ENCODE measurements at places on chromosomes 3 and 15. TPM values are rescaled to one million over a fixed set of nuclear protein-coding genes. Genes with fewer than 3 reads are reported as not detected.

GRCh38 chr3:37902674-37903073 is 41.0 kb downstream of the CTDSPL start:
- peaks cover 63% of the 10 kb centered on the region for H3K4me1 ChIP-seq
- no peak overlapping the region for H3K4me3 ChIP-seq
- peak; percentile 36 for DNase-seq
- peaks cover 2% of the 10 kb centered on the region for H3K27me3 ChIP-seq
- H3K27ac ChIP-seq, result peak overlapping the region; percentile 17
- no peaks in the 10 kb centered on the region for H3K36me3 ChIP-seq

DNA sequence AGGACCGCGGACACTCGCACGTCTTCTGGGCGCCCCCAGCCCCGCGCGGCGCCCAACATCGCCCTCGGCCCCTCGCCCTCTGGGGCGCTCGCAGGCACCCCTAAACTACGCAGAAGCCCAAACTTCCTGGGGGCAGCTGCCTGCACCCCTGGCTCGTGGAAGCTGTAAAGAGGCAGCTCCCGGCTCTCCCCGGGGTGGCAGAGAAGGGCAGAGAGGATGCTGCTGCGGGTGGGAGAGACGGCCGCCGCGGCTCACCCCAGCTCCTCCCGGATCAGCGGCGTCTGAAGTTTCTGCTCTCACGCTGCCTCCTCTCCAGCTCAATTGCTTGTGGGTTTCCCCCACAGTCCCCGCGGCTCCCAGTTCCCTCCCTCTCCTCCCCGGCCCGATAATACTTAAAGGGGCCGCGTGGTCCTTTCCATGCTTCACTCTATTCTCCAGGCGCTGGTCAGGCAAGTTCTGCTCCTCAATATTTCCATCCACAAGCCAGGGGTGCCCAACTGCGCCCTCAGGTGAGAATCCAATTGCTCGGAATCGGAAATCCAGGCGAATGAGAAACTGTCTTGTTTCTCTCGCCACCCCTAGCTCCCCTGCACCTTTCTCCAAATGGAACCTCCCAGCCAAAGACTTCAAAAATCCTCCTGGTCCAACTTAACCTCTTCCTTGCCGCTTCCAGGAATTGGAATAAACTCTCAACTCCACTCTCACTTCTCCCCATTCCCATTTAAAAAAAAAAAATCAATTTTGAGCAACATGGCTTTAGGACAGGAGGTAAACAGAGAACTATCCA is 748.5 kb downstream of the ROBO1 start:
- H3K27me3 ChIP-seq, result peaks cover 7% of the 10 kb centered on the region
- H3K4me3 ChIP-seq, result no peak overlapping the region
- no peak for DNase-seq
- H3K4me1 ChIP-seq, result no peaks in the 10 kb centered on the region

UROC1 gene
- not detected for total RNA-seq

LRTM1 gene
- total RNA-seq, result not detected

RHCG gene
- not detected for total RNA-seq

Data from activated CD4-positive, alpha-beta memory T cell treated with anti-CD3 and anti-CD28 coated beads, Interleukin-2, amount 10 ng/mL, durations not matched to agents 7 days and 5 days (primary cell).